Cardiac septum (tissue), 1 donor: ENCODE measurements at places on chromosomes 7 and 10. TPM values are rescaled to one million over a fixed set of nuclear protein-coding genes. Genes with fewer than 3 reads are reported as not detected.

KLF14 gene
- not detected for total RNA-seq

NYAP1 gene
- total RNA-seq = 0.22 TPM

NODAL gene
- total RNA-seq = 0.38 TPM

MKX gene
- total RNA-seq = 0.16 TPM

OR13A1 gene
- not detected for total RNA-seq

GIMAP4 gene
- total RNA-seq = 18.2 TPM

PRSS2 gene
- not detected for total RNA-seq

LRMDA gene
- 4.5 TPM for total RNA-seq

MUC12 gene
- total RNA-seq = 0.19 TPM

BCCIP gene
- total RNA-seq = 41.8 TPM

ZNF365 gene
- 1.2 TPM for total RNA-seq

CAMK1D gene
- total RNA-seq = 3.2 TPM

OGDHL gene
- total RNA-seq = 11.5 TPM

GPR15LG gene
- total RNA-seq = not detected

STN1 gene
- total RNA-seq = 33.9 TPM

RBM48 gene
- 9.7 TPM for total RNA-seq

MYH16 gene
- total RNA-seq = not detected

STK31 gene
- total RNA-seq = 0.35 TPM

ARPC1A gene
- total RNA-seq = 116 TPM

CALD1 gene
- 237 TPM for total RNA-seq

PNLIP gene
- total RNA-seq = not detected

VSTM4 gene
- 24.4 TPM for total RNA-seq

EPHB6 gene
- 2.0 TPM for total RNA-seq
